ENCODE measurements at places on chromosomes 2 and 18.
A peak's percentile ranks its signal among the peaks of the same experiment; 100 is the strongest.

DNA sequence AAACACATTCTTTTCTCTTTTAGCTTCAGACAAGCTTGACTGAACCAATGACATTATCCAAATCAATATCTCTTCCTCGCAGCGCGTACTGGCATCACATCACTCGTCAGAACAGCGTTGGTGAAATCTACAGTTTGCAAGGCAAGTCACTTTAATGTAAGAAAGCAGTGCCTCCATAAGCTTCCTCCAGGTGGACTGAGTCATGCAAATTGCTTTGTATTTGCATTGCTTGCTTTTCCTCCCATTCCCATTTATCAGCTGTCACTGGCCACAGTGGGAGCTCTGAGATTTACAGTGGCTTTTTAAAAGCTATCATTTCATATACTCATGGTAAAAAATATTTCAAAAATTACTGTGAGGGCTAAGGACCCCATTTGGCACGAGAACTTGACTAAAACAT is 189.9 kb downstream of the CD226 start:
- DNase-seq, result no peak

DNA sequence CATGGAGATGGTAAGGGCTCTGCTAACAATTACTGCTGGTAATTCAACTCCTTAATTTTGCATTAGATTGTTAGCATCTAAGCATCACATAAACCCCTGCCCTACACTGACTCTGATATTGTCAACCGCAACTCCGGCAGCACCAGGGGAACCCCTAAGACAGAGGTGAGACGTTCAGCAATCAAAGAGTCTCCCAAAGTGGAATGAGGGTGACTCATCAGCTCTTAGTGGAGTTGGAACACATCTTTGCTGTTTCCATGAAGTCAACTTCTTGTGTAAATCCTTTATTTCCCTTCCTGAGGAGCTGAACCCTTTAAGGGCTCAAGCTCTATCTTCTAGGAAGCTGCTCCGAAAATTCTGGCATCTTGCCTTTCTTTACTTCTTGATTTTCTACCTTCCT is 52.1 kb downstream of the ABCG8 start:
- DNase-seq, result no peak

- DNase-seq, result no peak
These were observed 428.7 kb upstream of the ID2 start for GRCh38 chr2:8252997-8253694.

DNA sequence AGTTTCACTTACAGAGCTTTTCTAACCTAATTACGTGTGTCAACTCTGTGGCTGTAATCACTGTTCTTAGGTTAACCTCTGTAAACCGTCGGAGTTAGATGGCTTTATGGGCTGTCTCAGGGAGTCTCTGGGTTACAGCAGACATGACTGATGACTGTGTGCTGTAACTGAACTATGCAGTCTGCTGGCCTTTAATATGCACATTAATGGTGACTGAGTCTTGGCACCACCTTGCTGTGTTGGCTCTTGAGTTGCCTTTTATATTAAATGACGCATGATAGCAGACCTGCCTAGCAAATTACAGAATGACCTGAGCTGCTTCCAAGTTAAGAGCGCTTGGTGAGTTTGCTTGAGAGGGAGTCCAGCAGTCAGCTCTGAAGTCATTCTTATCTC is 90.1 kb downstream of the ACKR3 start:
- peak; percentile 82 for DNase-seq

Data from NCI-H446 (cell line).